ENCODE measurements at places on chromosomes 3 and 15.
A peak's percentile ranks its signal among the peaks of the same experiment; 100 is the strongest.

GRCh38 chr15:82871358-82871757, 61.9 kb downstream of the WHAMM start:
- no peak for DNase-seq

GRCh38 chr15:91192285-91192684, 92.2 kb downstream of the SV2B start:
- no peak for DNase-seq

DNA sequence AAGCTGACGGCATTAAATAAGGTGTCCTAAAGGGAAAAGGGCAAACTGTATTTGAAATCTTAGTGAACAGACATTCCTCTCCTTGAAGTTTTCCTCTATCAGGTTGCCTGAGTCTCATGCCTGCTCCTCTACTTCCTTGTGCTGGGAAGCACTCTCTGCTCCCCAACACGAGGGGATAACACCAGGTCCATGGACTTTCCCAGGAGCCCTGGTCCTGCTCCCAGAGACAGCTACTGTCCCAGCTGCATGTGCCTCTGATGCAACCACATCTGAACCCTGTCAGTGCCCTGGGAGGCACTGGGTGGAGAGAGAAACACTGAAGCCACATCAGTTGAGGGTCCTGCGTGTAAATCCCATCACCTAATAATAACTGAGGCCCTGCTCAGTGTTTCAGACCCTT, 7.4 kb downstream of the TLR9 start:
- no peak for DNase-seq

GRCh38 chr3:64143409-64144130, 81.7 kb downstream of the PRICKLE2 start:
- DNase-seq, result no peak

DNA sequence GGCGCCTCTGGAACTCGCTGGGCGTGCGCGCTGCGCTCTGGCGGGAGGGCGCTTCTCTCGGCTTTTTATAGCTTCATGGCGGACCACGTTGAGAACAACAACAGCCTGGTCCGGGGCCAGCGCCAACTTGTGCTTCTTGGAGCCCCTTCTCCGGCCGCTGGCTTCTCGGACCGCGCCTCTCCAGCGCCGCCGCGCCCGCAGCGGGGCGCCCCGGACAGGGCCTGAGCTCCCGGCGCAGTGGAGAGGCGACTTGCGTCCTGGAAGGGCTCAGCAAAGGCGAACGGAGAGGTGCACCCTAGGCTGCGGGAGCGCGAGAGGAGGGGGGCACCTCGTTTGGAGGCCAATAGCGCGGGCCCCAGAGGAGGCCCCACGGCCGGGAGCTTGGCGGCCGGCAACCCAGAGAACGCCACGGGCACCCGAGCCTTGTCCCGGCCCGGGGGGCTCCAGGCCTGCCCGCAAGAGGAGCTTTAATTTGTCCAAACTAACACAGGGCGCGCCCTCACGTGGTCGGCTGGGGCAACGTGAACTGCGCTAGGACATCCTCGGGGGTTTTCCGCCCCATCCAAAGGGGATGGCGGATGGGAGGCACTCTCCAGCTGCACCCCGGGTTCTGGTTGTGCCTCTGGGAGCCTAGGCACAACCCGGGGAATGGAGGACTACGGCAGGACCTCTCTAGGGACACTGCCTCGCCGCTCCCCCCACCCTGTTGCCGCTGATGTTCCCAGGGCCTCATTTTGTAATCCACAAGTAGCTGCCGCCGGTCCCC, 37.8 kb downstream of the HMCES start:
- DNase-seq, result peak; percentile 53

DNA sequence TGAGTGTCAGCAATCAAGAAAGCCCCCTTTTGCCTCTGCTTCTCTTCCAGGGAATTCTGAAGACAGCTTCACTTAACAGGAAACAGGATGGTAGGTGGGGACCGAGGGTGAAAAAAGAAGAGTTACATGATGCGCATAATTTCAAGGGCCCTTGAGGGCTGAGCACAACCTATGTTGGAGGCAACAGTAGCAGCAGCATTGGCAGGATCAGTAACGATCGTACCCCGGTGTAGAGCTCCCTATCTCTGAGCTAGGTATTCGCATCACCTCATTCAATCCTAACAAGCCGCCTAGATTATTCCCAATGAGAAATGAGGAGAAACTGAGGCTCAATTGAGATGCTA, 432 bp upstream of the RAD54L2 start:
- DNase-seq, result no peak

- no peak for DNase-seq
Observed at GRCh38 chr15:90414408-90415028, 26.5 kb downstream of the IQGAP1 start.

Data from NCI-H1048 (cell line).